Activated CD4-positive, alpha-beta T cell treated with anti-CD3 and anti-CD28 coated beads for 1 hour (primary cell): ENCODE measurements at places on chromosomes 3 and 15.

DNA sequence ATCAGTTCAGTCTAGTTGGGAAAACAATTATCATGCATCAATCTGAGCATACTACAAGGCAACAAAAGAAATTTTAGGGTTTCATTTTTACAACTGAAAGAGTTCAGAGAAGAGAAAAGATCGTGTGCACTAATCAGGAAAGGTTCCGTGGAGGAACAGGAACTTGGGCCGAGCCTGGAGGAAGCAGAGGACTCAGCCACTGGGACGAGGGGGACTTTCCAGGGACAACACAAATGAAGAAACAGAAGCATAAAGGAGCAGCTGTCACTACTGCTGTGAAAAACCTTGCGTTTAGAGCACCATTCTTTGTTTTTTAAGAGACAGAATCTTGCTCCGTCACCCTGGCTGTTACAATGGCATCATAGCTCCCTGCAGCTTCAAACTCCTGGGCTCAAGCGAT, 60.5 kb downstream of the MYO1E start:
- no peak for DNase-seq

GRCh38 chr15:66644869-66645268, 57.2 kb upstream of the SMAD6 start:
- no peak for DNase-seq

- DNase-seq: no peak
Observed at GRCh38 chr15:49015896-49016295, 30.4 kb downstream of the SECISBP2L start.

DNA sequence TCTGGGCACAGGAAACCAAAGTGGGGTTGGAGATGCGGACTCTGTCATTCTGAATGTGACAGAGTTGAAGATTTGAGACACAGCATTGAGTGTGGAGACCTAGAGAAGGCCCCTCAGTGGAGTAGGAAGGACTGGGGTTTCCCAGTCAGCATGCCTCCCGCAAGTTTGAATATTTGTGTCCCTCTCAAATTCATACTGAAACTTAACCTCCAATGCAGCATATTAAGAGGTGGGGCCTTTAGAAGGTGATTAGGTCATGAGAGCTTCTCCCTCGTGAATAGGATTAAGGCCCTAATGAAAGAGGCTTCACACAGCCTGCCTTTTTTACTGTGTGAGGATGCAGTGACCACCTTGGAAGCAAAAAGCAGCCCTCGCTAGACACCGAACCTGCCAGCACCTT, 8.0 kb downstream of the HDDC3 start:
- DNase-seq: no peak

DNA sequence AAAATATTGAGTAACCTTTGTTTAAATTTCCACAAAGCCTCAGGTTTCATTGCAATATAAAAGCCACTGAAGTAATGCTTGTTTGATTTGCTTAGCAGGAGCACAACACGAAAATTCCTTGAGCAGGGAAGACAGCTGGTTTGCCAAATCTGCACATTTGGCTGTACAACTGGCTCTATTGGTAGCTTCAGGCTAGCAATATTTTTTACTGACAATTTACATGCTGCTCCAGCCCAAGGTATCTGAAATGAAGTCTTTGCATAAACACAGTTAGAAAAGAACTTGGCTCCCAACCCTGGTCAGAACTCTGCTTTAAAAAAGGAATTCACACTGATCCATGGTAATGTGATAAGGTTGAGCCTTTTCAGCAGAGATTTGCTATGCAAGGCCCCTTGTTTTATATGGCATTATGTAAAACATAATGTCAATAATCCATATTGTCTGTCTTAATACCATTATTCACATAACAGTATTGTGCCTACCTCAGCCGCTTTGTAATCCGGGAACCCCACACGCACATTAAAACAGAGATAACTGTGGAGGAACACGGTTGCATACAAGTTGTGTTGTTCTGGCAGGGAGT, 55.7 kb upstream of the CHL1 start:
- DNase-seq: no peak

- DNase-seq: no peak
Observed at GRCh38 chr3:57825116-57825515, 69.0 kb downstream of the SLMAP start.

- DNase-seq: no peak
Observed at GRCh38 chr3:171419457-171419856, 40.7 kb downstream of the TNIK start.
